Cardiac muscle cell (in vitro differentiated cells and primary cell): ENCODE measurements at places on chromosomes 6 and 20.

DNA sequence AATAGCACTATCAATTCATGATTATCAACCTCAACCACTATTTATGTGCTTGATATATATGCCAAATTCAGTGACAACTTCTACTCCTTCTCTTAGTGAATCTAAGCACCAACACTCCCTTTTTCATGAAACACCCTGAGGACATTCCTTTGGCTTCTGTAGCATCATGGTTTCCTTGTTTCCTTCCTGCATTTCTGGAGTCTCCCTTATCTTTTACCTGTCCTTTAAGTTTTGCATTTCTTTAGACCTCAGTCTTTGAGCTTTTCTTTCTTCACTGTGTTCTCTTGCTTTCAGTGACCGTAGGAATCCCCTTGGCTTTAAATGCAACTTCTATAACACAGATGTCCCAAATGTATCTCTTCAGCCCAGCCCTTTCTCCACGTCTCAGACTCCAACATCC is 143.8 kb upstream of the MLIP start:
- DNase-seq: no peak

- peak; percentile 12 for DNase-seq
These were observed 86.2 kb downstream of the PLEKHG1 start for GRCh38 chr6:150685860-150686259.

DNA sequence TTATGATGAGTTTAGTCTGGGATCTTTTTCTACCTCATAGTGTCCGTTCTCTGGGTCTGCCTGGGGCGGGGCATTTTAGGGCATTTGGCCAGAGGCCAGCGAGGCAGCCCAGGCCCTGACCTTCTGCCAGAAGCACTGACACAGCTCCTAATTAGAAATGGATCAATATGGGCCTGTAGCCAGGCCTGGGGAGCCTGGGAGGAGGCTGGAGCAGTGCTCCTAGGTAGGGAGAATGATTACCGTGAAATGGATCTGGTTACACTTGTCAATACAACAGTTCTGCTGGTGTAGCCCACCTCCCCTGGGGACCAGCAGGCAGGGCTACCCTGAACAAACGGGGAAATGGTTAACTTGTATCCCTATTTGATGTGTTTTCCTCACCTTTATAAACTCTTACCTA is 23.0 kb downstream of the RALY start:
- DNase-seq: no peak

DNA sequence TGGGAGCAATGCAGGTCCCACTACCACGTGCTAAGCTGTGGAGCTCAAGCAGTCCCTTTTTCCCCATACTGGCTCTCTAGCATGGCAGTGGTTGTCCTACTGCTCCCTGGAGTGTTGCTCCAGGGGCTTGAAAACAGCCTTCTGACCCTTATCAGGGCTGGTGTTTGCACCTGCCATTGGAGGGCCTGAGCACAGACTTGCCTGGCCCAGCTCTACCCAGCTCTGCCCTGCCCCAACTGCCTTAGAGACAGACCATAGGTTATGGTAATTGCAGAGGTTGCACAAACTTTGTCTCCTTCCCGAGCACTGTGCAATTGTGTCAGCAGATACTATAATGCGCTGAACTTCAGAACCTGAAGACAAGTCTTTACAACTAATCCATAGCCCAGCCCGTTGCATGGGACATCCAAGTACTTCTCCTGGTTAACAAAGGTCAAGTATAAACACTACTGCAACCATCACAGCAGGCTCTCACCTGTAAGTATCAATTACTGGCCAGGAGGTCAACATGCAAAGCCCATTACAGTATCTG is 58.7 kb downstream of the PDSS2 start:
- no peak for DNase-seq

- DNase-seq: no peak
These were observed 348.0 kb upstream of the JARID2 start for GRCh38 chr6:14897831-14898230.

DNA sequence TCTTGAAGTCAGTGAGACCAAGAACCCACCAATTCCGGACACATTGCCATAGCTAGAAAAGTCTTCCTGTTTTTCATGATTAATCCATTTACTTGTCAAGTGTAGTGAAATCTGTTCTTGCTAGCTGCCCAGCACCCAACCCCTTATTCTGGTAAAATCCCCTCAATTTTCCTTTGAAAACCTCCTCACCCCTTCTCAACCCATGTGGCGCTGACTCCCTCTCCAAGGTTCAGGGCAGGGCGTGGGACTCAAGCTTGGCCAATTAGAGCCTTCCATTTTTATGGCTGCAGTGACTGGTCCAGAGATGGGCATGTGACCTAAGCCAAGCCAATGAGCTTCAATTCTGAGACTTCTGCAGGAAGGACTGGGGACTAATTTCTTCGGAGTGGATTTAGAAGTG is 9.8 kb upstream of the ZBP1 start:
- no peak for DNase-seq

- no peak for DNase-seq
These were observed 13.8 kb downstream of the TOMM34 start for GRCh38 chr20:44946271-44946852.

DNA sequence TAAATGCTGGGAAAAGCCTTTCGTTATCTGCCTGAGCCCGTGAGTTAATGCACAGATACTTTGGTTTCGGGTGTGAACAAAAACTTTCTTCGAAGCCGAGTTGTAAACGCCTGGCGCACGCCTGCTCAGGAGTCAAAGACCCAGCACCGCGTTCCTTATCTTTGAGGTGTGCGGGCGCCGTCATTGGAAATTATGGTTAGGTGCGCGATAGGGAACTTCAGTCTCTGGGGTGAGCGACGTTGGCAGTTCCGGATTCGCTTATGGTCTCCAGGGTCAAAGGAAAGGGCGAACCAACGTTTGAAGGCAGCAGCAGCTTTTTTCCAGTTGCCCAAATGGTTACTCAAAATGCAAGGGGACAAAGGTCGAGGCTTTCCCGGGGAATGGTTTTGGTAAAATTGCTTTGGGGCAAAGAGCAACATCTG is 853 bp downstream of the SLC22A3 start:
- DNase-seq: no peak

GRCh38 chr6:10413262-10413849 is 1.5 kb downstream of the TFAP2A start:
- no peak for DNase-seq

DNA sequence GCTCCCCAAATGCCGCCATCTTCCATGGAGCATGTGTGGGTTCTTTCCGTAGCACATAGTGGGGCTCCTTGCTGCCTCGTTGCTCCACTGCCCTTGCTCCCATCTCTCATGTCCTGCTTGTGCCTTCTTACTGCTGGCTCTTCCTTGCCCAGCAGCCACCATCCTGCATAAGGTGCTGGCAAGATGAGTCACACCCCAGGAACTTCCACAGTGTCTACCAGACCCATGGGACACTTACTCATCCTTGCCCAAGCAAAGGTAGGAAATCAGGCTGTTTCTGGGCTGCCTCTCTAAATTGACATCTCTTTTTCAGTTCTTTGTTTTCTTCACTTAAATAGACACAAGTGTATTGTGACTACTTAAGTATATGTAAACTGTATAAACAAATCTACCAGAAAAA is 39.4 kb upstream of the RGS17 start:
- peak; percentile 18 for DNase-seq

DNA sequence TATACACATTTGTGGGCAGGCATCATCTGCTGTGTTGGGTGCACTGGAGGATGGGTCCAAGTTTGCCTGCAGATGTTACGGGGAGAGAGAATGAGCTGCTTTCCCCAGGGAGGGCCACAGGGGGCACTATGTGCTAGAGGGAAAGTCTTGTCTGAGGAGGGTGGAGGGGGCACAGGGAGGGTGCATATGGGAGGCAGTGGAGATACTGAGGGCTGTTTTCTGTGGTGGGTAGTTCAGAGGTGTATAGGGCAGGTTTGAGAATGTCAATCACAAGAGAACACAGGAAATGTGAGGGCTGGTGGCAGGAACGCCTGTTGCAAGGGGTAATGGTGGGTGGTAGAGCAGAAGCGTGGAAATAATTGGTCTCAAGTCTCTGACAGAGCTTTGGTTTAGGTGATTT is 7.7 kb upstream of the PTPRA start:
- DNase-seq: no peak

DNA sequence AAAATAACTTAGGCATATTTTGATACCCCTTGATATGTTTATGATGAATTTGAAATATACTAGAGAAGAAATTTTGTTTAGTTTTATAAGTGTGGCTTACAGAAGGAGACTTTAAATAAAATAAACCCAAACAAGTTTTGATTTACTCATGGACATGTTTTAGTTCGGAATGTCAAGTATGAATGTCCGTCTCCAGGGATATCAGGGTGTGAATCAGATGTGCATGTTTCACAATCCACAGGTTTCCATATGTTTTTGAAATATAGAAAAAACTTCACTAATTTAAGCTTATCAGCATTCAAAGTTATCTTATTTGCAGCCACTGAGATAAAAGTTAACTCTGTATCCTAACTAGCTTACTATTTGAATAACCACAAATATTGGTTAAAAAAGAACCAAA is 51.5 kb downstream of the PLCB1 start:
- DNase-seq: peak; percentile 60

DNA sequence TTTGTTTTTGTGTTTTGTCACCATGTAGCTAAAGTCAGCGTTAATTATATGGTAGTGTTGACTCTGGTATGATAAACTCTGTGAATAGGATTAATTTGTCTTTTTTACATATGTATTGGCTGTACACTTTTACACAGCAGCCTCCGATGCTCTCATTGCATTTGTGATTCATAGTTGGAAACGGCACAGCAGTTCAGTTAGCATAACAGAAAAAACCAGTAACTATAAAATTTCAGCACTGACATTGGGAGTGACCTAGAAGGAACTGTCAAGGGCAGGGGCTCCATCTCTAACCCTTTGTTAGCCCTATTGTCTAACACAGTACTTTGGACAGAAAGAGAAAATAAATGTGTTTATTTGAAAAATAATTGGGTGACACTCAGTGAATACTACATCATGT is 5.6 kb upstream of the BEND6 start:
- DNase-seq: no peak

- peak; percentile 3 for DNase-seq
These were observed 53.0 kb downstream of the ADAT2 start for GRCh38 chr6:143397227-143398222.

GRCh38 chr6:168884646-168885086 is 369.0 kb downstream of the THBS2 start:
- DNase-seq: peak; percentile 72

DNA sequence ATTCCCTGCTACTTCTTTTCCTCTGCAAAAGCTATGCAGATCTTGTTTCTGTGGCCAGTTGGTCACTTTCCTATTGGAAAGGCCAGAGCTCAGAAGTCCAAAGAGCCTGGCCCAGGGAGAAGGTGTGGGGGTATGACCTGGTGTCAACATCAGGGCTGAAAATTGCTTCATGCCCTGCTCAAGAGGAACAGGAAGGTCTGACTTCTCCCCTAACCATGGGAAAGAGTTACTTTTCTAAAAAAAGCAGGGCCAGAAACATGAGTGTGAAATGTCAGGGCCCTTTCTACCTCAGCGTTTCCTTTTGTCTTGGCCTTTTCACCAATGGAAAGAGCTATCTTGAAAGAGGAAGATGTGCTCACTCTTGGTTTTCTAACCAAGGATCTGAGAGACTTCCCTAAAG is 117.4 kb downstream of the MAFB start:
- no peak for DNase-seq

DNA sequence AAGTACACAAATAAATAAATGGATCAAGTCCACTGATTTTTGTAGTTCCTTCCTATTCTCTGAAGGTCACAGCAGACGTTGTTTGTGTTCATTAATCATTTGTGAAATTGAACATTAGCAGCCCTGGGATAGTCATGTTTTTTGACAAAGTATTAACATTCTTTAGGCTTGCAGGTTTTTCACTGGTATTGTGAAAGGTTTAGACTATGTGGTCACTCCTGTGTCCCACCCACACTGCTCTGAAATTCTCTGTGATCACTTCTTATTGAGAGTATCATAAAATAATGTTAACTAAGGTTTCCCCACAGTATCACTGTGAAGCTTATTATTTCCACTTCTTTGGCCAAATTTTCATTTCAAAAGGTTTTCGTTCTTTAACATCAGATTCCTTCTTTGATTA is 3.5 kb downstream of the FAM83B start:
- DNase-seq: no peak

GRCh38 chr6:133553652-133554051 is 312.5 kb downstream of the EYA4 start:
- peak; percentile 76 for DNase-seq

GRCh38 chr20:48457193-48458002 is 370.4 kb downstream of the PREX1 start:
- DNase-seq: no peak

GRCh38 chr6:139920027-139920775 is 545.8 kb upstream of the CITED2 start:
- DNase-seq: no peak

DNA sequence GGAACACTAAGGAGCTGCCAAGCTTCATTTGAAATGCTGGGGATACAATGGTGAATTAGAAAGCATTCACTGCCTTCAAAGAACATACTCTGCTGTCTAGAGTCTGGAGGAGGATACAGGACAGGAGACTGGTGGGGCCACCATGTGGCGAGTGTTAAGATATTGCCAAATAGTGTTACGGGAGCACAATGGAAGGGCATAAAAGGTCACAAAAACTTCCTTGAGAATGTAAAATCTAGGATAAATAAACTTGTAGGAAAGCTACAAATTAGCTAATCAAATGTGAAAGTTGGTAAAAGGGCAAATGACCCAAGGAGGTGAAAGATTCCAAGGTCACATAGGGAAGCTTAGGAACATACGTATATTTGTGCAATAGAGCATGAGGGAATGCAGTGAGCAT is 271.7 kb downstream of the RFPL4B start:
- peak; percentile 36 for DNase-seq

DNA sequence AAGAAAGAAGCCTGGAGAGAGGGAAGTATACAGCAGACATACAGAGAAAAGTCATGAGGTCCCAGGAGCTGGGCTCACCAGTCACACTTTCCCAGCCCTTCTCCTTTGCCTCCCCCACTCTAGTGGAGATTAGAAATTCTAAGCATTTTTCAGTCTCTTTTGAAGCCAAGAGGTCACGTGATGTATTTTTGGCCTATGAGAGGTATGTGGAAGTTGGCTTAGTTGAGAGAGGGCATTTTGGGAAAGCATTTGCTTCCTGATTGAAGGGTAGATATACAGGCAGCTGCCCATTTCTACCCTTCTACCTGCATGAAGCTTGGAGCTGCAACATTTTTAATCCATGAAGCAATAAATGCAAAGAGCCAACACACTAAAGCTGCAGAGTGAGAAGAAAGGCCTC is 106.0 kb upstream of the TNFAIP3 start:
- DNase-seq: no peak

GRCh38 chr20:43691928-43692524 is 25.1 kb downstream of the MYBL2 start:
- peak; percentile 64 for DNase-seq
